Gastroesophageal sphincter (tissue), 4 donors: ENCODE measurements at places on chromosomes 3 and 15. TPM values are rescaled to one million over a fixed set of nuclear protein-coding genes. Genes with fewer than 3 reads are reported as not detected.

DNA sequence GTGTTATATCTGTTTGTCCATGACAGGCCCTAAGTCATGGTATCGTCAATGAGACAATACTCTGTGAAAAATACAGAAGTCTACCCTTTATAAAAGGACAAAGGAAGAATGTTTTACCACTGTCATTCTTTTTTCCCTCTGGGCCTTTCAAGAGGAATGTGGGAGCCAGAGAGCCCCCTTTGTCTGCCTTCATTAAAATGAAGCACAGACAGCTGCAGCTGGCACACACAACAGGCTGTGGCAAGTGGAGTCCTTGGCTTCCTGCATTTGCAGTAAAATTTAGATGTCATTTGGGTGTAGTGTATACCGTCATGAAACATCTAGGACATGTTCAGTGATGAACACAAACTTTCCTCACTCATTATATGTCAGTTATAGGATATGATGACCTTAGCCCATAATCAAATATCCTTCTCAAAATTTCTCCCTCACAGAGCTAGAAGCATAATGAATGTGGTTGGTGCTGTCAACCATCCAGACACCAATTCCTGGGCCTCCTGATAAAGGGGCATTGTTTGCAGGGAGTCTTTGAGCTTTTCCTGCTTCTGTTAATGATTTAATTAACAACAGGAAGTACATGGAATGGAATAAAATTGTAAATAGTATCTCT, 76.4 kb downstream of the DHX36 start:
- no peak for ATAC-seq

GRCh38 chr15:48925714-48926223, 38.0 kb downstream of the SHC4 start:
- peak; percentile 41 for ATAC-seq

DNA sequence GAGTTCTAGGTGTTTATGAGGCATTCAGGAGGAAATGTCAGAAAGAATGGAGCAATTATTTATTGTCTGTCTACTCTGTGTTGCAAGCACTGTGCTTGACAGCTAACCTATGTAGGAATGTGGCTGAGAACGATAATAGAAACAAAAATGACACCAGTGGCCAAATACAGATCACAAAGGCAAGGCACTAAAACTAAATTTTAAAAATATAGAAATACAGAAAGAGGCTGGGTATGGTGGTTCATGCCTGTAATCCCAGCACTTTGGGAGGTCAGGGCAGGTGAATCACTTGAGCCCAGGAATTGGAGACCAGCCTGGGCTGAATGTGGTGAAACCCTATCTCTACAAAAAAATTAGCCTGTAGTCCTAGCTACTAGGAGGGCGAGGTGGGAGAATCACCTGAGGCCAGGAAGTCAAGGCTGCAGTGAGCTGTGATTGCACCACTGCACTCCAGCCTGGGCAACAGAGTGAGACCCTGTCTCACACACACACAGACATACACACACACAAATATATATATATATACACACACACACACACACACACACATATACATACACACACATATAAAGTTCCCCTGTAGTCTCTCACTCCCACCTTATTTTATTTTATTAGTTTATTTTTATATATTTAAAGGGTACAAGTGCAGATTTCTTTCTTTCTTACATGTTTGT, 6.0 kb downstream of the PRKCI start:
- no peak for ATAC-seq

DNA sequence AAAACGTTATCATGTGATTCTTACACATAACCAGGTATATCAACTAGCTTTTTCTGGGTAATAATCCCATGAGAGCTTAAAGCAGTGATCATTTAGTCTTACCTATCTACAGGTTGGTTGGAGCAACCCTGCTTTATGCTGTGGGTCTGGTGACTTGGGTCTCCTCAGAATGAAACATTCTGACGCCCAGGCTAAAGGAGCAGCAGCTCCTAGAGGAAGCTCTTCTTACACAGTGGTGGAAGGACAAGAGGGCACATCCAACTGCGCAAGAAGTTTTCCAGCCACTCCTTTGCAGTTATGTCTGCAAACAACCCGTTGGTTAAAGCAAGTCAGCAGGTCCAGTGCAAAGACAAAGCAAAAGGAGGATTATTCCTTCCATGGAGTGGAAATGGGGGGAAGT, 377.5 kb downstream of the EDEM1 start:
- ATAC-seq, result no peak

- peak; percentile 66 for ATAC-seq
Measured at GRCh38 chr3:37993820-37994638, 3.4 kb downstream of the VILL start.

- no peak for ATAC-seq
Measured at GRCh38 chr15:66714543-66714981, 12.5 kb downstream of the SMAD6 start.

Gene RETNLB
- total RNA-seq, result not detected

Gene DNAH12
- not detected for total RNA-seq

DNA sequence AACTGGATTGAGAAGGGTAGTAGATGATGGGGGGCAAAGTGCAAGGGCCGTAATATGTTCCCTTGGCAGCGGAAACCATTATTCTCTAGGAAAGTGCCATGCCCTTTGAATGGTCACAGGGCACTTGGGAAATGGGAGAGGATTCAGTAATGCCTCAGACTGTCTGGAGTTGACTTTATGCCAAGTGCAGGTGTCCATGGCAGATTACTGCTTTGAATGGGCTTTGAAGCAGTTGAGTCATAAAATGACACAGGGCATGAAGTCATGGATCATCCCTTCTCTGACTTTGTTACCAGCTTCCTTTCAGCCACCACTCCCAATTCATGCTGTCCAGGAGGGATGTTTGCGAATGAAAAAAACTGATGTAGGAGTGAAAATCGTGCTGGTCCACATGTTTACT, 20.1 kb downstream of the AADACL2 start:
- ATAC-seq, result no peak

DNA sequence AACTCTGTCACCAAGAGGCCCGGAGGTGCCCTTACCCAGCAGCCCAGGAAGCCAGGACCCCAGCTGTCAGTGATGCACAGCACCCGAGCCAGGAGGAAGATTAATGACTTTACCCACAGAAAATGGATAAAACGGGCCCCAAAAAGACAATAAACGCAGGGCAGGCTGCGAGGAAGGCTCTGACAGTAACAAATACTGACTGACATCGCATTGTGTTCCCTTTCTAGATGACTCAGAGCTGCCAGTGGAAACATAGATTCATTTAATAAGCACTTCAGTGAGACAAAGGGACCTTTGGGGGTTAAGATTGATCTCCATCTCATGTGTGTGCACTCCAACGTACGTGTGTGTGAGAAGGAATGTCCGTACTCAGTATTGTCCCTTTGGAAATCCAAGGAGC, 225.3 kb upstream of the PPP2R3A start:
- no peak for ATAC-seq

DNA sequence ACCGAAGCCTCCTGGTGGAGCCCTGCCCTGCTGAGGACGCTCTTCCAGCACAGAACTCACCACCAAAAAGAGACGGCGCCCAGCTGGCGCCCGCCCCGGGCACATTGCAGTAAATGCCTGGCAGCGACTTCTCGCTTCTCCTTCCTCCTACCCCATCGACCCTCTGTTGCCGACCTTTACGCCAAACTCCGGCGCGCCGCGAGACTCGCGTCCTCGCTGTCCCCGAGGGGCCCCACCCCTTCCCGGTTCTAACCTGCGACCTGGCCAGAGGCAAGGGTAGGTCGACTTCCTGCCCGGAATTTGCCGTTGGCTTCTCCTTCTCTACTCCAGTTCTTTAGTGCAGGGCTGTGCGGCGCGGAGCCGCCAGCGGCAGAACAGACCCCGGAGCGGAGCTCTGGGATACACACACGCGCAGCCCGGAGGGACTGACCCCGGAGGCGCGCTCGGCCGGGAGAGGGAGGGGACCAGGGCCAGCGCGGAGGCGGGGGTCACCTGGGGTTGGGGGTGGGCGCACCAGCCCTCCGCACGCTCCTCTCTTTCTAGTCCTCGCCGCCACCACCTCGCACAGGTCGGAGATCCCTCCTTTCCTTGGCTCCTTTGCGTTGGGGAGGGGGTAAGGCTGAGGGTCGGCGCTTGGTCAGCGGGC, 226.6 kb upstream of the AZI2 start:
- peak; percentile 62 for ATAC-seq

Gene SCN11A
- total RNA-seq, result 0.57 TPM

DNA sequence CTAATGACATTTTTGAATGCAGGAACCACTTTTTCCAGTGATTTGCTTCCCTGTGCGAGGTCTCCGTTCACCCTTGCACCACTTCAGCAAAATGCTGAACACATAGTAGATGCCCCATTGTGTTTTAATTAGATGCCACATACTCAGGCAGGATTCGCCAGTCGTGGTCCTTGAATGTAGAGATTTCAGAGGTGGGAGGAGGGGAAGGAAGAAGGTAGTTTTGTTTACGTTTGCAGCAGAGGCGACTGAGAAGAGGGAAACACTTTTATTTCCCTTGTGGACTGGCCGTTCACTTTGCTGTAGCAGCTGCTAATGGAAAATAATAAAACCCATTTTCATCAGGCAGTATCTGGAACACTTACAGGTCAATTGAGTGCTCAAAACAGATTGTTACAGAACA, 262.8 kb upstream of the TBL1XR1 start:
- no peak for ATAC-seq

DNA sequence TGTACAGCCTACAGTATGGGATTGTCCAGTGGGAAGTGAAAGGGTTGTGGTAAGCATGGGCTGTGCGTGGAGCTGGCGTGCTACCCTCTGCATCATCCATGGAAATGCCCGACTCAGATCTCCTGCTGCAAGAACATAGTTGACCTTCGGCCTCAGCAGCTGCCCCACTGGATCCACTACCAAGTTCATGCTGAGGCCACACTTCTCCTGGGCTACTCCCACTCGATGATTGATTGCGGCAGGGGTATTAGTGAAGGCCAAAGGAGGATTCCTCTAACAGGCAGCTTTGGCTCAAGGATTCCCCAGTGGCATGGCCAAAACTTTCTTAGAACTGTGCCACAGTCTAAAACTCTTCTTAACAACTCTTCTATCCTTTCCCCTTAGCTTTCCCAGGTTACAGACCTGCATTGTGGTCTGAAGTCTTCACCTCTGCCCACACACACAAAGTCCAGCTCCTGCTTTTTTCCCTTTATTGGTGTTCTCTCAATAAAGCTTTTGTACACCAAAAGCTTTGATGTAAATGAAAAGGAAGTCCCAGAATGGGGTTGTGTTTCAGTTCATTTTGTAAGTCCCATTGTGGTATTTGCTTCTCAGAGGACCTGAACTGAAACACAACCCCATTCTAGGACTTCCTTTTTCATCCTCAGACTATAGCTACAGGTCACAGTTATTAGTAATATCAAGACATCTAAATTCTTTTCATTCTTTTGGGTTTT, 4.9 kb upstream of the TBC1D5 start:
- ATAC-seq, result no peak

- no peak for ATAC-seq
Measured at GRCh38 chr3:123371426-123371825, 77.5 kb downstream of the ADCY5 start.

Gene KBTBD8
- 1.1 TPM for total RNA-seq

GRCh38 chr15:40054605-40054854, 15.5 kb upstream of the SRP14 start:
- no peak for ATAC-seq

- peak; percentile 74 for ATAC-seq
Measured at GRCh38 chr3:46110701-46111493, 83.6 kb upstream of the XCR1 start.

GRCh38 chr15:53872410-53872809, 105.8 kb upstream of the UNC13C start:
- no peak for ATAC-seq

DNA sequence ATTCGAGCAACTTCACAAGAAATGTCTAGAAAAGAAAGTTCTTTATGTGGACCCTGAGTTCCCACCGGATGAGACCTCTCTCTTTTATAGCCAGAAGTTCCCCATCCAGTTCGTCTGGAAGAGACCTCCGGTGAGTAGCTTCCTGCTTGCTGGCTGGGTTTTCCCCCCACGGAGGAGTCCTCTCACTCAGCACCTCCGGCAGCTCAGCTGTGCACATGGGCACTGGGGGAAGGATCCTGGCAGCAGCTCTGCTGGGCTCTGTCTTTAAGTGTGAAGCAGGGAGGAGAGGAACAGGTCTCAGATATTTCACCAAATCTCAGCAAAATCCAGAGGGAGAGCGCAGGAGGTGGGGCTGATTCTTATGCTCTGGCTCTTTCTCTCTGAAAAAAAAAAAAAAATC, 684 bp downstream of the CAPN3 start:
- ATAC-seq, result no peak

Gene BNC1
- total RNA-seq, result 2.0 TPM

GRCh38 chr3:18992709-18993108, 155.6 kb upstream of the KCNH8 start:
- ATAC-seq, result no peak

Gene SH2D7
- total RNA-seq, result not detected

- no peak for ATAC-seq
Measured at GRCh38 chr3:107775974-107776373, 253.2 kb downstream of the BBX start.

Gene MKRN2OS
- total RNA-seq, result 1.3 TPM

DNA sequence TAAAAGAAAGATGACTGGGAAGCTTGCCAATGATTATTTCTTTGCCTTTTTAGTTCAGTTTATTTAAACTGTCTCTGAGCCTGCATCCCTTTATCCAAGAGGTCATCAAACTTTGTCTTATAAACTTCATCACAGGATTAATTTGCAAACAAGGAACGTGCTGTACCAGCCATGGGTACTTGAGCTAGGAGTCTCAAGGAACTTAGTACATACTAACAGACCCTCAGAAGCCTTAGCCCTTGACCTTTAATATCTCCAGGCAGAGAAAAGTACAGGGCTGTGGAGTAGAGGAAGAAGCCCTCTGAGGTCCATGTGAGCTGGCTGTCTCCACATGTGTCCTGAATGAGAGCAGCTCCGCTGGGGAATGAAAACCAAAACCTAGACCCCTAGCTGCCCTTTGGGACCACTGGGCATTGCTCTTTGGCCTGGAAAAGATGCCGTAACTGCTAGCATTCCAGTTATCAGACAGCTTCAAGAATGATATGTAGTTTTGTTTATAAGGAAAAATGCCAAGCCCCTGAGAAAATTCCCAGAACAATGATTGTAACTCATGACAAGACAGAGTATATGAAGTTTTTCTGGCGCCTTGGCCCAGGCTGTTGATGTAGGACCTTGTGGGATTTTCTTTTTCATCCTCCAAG, 92.1 kb downstream of the ASB7 start:
- peak; percentile 44 for ATAC-seq

GRCh38 chr15:81908111-81908510, 137.7 kb downstream of the MEX3B start:
- ATAC-seq, result no peak

Gene PLA1A
- 1.2 TPM for total RNA-seq

DNA sequence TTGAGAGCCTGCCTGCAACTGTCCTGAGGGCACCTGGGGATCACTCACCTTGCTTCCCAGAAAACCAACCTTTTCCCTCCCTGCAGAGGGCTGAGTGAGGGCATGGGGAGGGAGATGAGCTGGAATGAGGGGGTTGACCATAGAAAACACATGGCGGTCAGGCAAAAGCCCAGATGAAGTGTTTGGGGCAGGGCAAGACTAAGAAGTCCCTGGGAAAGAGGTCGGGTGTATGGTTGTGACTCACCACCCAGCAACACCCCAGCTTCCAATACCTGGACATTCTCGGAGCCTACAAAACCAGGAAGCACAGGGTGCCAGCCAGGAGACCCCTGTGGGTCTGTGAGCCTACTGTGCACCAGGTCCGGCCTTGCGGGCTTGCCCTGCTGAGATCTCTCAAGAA, 95.3 kb upstream of the ATP2B2 start:
- ATAC-seq, result no peak
